ENCODE measurements at places on chromosomes 3 and 15.

- no peak for DNase-seq
Observed at GRCh38 chr3:27449530-27450150, 34.5 kb downstream of the SLC4A7 start.

DNA sequence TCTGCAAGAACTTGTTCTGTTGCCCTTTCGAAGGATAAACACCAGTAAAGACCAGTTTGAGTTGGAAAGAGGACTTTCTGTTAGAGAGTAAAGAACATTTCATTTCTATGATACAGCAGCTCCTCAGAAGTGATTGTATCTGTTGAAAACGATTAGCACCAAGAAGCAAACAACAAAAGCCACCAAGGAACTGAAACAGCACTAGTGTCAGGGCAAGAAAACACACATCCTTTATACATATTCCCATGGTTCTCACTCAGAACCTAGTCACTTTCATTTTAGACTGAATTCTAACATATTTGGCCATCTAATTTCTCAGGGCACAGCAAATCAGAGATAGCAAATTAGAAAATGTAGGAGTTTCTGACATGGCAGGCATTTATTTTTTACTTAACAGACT lies 116.1 kb downstream of the ATP1B3 start:
- DNase-seq = no peak

- peak; percentile 28 for DNase-seq
Observed at GRCh38 chr3:45509038-45509767, 85.3 kb upstream of the LIMD1 start.

- no peak for DNase-seq
Observed at GRCh38 chr15:44099671-44100070, 95.4 kb downstream of the FRMD5 start.

- no peak for DNase-seq
Observed at GRCh38 chr3:46183330-46183729, 24.8 kb downstream of the CCR1 start.

- DNase-seq = no peak
Observed at GRCh38 chr3:6679510-6679909, 181.4 kb upstream of the GRM7 start.

DNA sequence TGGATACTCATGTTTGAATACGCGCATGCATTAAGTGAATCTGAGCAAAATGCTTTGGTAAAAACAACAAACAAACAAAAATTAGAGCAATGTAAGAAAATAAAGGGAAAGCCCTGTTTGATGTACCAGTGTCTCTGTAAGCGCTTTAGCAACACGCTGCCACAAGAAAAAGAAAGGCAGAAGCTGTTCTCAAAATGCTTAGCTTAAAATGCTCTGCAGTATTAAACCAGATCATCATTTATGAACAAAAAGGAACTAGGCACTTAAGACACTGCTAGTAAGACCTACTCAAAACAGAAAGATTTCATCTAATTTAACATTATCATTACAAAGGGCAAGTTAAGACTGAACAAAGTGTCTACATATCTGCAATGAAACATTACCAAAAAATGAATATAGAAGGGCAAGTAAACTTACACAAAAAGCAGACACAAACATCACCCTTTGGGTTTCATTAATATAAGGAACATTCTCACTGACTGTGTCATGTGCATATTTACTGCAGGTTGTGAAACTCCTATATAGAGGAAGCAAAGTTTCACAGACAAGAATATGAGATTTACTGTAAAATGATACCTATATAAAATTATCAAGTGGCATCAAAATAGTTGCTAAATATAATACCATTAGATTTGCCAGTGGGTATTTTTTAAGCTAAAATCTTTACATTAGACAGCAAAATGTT lies 102.1 kb downstream of the FBXL22 start:
- no peak for DNase-seq

GRCh38 chr15:24832282-24832681 lies 122.5 kb upstream of the SNRPN start:
- no peak for DNase-seq

DNA sequence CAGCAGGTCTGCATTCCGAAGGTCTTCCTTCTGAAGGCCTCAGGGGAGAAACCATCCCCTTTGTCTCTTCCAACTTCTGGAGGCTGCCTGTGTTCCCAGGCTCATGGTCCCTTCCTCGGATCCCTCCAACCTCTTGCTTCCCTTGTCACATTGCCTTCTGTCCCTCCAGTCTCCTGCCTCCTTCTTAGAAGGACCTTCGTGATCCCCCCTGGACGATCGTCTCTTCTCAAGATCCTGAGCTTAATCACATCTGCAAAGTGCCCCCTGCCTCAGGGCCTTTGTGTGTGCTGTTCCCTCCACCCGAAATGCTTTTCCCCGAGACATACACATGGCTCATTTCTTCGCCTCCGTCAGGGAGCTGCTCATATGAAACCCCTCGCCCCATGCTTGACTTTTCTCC lies 505.8 kb downstream of the SHQ1 start:
- no peak for DNase-seq

DNA sequence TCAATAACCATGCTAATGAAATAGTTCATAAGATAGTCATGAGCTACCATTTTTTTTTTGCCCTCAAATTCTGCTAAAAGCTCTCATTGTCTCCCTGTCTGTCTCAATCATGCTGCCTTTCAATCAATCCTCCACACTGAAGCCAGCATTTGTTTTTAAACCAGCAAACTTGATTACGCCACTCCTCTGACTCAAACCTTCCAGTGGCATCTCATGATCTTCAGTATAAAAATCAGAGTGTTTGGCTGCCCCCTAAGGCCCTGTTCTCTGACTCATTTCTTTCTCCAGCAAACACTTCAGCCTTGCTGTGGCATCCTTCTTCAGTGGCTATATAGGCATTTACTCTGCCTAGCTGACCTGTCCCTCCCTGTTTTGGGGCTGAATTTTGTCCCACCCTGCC lies 36.0 kb upstream of the EOMES start:
- no peak for DNase-seq

GRCh38 chr3:110099711-110100110 lies 762.4 kb upstream of the DPPA4 start:
- DNase-seq = no peak

DNA sequence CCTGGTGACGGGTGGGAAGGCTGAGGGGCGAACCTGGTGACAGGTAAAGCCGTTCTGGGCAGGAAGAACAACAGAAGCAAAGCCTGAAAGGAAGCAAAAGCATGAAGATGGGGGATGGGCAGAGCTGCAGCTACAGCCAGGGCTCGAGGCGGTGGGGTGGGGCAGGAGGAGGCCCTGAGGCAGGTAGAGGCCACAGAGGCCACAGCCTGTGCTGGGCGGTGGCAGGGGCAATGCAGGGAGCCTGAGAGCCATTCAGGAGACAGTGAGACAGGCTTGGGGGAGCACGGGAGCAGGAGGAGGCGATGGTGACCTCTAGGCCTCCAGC lies 8.2 kb downstream of the PCSK6 start:
- no peak for DNase-seq

DNA sequence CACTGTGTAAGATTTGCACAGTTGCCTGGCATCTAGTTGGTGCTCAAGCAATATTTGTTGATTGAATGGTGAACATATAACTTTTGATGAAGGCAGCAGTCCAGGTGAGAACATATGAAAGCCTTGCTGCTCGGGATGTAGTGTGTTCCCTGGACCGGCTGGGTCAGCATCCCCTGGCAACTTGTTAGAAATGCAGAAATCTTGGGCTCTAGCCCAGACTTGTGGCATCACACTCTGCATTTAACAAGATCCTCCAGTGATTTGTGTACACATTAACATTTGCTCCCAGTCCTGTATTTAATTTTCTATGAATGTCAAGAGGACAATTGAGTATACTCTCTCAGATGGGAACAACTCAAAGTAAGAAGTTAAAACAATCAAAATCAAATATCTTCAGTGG lies 69.0 kb upstream of the SAMMSON start:
- no peak for DNase-seq

GRCh38 chr3:44576613-44577012 lies 8.2 kb upstream of the ZNF660 start:
- no peak for DNase-seq

DNA sequence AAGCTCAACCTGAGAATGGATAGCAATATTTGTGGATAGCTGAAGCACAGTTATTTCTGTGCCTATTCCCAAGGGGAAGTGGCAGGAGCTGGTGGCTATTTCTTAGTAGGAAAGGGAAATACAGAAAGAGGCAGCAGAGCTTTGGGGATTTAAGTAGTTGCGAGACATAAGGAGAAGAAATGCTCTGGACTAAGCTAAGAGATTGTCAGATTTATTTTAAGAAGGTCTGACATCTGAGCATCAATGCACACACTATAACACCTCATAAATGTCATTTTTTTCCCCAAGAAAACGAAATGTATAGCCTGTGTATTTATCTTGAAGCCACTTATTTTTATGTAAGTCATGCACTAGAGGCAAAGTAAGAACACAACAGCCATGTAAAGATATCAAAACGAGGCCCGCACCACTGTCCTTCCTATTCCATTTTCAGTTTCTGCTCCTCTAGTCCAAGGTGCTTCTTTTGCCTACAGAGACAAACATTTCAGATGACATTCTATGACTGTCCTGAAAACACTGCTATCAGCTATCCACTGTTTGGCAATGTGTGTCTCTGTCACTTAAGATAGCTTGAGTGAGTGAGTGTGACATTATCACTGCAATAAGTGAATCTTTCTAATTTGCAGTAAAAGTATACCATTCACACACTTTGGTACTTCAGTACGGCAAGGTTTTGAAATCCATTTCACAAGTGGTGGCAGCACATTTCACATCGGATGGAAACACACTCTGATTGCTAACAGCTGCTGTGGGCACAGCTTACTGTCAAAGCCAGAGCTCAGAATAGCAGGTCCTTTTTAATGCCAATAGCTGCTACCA lies 62.7 kb upstream of the ICE2 start:
- no peak for DNase-seq

DNA sequence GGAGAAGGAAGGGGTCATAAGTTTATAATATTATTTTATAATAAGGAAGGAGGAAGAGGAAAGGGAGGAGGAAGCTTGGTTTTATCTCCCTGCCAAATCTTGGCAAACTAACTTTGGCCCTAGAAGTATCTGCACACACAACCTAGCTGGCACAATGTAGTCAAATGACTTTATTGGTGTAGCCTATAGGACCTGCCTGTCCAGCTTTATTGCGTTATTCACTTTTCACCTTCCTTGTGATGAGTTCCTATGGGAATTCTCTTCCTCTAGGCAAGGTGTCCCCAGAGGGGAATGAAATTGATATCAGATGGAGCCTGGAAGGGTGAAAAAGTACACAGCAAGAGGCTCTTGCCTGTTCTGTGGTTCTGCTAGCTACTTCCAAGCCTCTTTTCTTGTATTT lies 111.2 kb upstream of the SLC25A36 start:
- no peak for DNase-seq

GRCh38 chr15:72999586-72999985 lies 52.7 kb upstream of the NEO1 start:
- DNase-seq = no peak

- no peak for DNase-seq
Observed at GRCh38 chr3:187377842-187378241, 9.7 kb downstream of the RTP4 start.

DNA sequence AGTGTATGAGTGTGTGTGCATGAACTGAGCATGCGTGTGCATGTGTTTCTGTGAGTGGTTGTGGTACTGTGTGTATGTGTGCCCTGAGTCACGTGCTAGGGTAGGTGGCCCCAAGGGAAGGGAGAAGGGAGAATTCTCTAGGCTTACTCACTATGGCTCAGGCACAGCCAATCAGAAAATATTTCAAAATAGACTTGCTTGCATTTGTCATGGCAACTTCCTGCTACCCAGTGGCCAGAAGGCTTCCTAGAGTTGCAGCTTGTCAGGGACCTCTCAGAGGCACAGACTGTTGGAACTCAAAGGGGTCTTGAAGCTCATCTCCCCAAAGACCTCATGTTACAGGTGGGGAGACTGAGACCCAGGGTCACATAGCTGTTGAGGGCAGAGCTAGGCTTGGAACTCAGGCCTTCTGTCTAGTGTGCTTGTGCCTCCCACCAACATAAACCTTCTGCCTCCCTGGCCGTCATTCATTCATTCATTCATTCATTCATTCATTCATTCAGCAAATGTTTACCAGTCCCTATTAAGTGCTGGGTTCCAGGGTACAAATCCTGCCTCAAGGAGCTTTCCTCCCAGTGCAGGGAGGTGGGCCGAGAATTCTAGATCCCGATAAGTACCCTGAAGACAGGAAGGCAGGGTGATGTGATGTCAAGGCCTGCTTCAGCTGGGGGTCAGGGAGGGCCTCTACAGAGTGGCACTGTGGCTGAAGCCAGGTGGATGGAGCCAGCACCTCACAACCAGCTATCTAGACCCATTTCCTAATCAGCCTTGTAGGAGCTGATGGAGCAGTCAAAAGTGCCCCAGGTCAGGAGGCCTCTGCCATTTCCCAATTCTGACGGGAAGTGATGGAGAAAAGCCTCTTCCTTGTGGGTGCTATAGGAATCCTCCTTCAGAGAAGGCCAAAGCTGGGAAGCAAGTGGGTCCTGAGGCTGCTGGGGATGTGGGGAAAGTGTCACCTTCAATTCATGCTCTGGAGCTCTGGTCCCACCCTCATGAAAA lies 10.9 kb upstream of the RFT1 start:
- no peak for DNase-seq

DNA sequence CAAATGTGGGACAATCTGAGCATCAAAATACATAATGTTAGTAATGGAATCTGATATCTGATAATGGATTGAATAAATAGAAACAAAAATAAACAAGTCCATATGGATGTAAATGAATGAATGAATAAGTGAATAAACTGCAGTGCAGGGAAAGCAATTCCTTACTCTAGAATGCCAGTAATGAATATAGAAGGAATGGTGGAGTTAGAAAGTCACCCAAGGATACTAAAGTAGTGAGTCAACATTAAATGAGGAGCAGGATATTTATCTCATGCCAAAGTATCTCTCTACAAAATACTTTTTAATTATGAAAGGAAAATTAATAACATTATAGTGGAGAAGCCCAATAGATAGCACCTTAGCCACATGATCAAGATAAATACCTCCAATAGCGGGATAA lies 300.3 kb downstream of the FEZF2 start:
- DNase-seq = no peak

- no peak for DNase-seq
Observed at GRCh38 chr15:23074684-23075083, 35.3 kb upstream of the TUBGCP5 start.

GRCh38 chr3:45597171-45597570 lies 2.6 kb downstream of the LIMD1 start:
- no peak for DNase-seq

DNA sequence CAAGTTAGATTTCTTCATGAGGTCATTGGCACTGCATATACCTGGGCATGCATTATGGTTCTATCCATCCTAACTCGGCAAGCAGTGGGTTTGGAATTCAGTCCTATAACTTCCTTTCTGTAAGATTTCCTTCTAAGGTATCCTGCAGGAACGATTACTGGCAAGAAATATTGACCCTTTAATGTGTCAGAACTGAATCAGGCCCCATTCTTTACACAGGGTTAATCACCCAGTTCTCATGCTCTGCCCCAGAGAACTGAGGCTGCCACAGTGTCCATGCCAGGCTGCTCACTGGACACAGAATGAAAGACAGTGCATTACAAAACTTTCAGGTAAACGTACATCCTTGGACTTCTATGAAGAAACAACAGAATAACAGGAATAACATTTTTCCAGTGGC lies 108.9 kb downstream of the RPL22L1 start:
- DNase-seq = no peak

DNA sequence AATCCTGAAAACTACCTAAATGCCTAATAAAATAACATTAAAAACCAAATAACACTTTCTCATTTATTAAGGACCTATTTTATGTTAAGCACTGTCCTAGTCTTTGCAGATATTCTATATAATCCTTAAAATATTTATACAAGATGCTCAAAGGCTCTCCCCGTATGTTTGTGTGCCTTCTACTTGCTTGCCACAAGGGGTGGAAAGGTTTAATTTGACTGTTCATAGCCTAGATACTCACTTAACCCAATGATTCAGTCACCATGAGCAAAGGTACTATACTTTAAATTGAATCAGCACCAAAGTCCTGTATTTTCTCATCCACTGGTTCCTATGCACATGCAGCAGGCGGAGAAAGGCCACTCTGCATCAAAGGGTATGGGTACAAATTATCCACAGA lies 32.0 kb downstream of the LSAMP start:
- no peak for DNase-seq

All from iPS-NIHi11 (cell line).